ENCODE measurements at places on chromosomes 12 and 14.

- DNase-seq = no peak
Measured at GRCh38 chr12:69002969-69003368, 70.0 kb upstream of the CPM start.

DNA sequence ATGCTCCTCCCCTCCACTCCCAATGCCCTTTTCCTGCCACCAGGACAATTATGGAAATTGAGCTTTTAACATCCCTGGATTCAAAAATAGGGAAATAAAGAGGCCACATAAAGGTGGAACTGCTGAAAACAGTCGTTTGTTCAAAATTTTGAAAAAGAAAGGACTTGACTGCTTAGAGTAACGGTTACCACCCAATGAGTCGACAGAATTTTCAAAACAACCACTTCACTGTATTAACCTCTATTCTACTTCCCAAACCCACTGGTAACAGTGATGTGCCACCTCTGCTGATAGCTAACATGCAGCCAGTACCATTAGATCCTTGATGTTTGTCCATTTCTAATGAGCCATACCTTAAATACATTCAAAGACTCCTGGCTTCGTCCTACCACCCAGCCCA lies 4.9 kb downstream of the ST8SIA1 start:
- no peak for DNase-seq

DNA sequence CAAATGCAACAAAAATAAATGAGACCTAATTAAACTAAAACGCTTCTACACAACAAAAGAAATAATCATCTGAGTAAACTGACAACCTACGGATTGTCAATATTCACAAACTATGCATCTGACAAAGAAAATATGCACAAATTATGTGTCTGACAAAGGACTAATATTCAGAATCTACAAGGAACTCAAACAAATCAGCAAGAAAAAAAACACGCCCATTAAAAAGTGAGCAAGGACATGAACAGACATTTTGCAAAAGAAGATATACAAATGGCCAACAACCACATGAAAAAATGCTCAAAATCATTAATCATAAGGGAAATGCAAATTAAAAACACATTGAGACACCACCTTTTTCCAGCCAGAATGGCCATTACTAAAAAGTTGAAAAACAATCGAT lies 37.0 kb downstream of the BLTP3B start:
- no peak for DNase-seq

- no peak for DNase-seq
Measured at GRCh38 chr12:9944391-9944790, 12.2 kb upstream of the CLEC2A start.

DNA sequence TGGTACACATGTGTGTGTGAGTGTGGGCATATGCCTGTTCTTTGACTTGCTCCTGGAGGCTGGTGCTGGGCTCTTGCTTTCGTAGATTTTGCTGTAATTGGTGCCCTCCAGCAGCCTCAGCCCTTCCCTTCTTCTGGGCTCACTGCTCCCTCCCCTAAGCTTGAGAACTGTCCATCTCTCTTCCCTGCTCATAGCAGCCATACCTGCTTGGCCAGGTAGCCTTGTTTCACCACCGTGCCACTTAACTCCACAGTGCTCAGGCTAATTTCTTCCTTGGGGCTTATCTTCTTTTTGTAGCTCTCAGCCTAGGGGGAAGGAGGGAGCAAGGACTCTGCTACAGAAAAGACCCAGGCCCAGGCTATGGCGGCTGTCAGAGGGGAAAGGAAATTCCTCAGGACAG lies 19.8 kb downstream of the PLEK2 start:
- DNase-seq = no peak
